ENCODE measurements at places on chromosomes 12 and 14.

DNA sequence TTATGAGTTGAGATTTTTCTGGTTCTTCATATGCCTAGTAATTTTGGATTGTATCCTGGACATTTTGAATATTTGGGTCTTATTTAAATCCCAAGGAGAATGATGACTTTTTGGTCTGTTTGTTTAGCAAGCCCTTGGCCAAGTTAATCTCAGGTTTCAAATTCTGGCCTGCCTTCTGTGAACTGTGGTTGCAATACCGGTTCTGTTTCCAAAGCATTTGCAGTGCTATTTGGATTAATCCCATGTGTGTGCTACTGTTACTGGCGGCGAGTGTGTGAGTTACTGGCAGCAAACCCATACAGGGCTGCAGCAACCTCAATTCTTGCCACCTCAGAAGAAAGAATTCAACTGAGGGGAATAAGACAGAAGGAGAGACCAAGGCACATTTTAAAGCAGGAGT lies 51.1 kb downstream of the TMEM260 start:
- no peak for DNase-seq

DNA sequence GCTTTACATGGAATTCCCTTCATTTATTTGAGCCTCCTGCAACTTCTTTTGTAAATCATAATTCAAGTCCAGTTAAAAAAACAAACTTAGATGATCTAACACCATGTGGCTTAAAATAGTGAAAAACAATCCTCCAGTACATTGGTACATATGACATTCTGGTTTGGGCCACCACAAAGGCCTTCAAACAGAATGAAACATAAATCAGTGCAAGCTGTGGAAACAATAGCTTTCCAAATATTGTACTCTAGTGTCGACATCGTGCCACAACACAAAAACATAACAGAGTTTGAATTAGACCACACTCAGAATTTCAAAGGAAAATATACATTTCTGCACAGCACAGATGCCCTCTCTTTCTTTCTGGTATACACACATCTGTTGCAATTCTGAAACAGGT lies 751.3 kb downstream of the SLC6A15 start:
- DNase-seq = no peak

DNA sequence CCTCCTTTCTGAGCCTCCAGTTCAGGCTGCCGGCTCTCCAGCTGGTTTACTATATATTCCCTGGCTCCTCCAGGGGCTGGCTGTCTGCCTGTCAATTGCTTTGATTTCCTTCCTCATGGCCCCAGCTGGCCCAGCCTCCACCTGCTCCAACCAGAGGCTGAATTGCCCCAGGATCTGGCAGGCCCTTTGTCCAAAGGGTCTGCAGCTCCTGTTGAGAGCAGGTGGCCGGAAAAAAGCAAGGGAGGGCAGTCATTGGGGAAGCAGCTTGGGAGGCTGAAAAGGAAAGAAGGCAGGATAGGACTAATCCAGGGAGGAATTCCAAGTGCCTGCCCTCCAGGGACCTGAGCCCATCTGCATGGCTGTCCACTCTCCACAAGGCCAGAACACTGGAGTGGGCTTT lies 25.3 kb downstream of the PAH start:
- no peak for DNase-seq

DNA sequence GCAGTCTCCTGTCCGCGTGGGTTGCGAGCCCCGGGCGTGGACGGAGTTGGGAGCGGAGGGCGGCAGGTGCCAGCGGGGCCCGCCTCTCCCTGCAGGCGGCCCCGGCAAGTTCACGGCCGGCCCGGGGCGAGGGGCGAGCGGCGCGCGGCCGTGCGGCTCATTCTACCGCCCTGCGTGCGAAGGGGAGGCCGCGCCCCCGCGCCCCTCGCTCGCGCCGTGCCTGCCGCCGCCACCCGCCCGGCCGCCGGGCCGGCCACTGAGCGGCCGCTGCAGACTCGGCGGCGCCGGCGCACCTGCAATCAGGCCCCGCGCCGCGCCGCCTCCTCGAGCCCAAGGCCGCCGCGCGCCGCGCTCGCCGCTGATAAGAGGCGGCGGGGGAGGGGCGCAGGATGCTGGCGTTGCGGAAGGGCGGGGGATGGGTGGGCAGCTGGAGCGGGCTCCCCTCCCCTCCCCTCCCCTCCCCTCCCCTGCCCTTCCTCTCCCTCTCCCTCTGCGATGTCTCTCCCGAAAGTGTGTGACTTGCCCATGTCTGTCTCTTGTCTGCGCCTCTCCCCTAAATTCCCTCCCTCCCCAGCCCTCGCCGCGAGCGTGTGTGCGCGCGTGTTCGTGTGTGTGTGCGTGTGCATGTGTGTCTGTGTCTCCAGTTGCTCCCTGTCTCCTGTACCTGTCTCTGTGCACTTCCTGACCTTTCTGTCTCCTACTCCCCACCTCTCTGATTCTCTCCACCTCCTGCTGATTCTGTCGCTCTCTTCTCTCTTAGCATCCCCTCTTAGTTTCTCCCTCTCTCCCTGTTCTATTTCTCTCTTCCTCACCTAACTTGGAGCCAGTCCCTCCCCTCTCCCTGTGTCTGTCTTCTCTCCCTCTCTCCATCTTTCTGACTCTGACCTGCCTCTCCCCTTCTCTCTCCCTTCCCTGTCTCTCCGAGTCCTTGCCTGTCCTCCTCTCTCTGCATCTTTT lies 768.1 kb upstream of the TBX3 start:
- no peak for DNase-seq

- DNase-seq = no peak
Observed at GRCh38 chr14:24990050-24990449, 59.9 kb downstream of the STXBP6 start.

- DNase-seq = no peak
Observed at GRCh38 chr12:117580718-117581062, 219.3 kb upstream of the NOS1 start.

- no peak for DNase-seq
Observed at GRCh38 chr14:102497998-102498677, 11.4 kb downstream of the ANKRD9 start.

DNA sequence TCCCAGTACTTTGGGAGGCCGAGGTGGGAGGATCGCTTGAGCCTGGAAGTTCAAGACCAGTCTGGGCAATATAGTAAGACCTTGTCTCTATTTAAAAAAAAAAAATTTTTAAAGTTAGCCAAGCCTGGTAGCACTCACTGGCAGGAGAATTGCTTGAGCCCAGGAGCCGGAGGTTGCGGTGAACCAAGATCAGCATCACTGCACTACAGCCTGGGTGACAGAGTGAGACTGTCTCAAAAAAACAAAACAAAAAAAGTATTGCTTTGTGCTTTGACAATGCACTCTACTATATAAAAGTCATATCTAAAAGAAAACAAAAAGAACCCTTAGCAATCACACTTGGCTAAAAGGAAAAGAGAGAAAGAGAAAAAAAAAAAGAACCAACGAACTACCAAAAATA lies 26.8 kb downstream of the GNPTAB start:
- DNase-seq = no peak

- DNase-seq = no peak
Observed at GRCh38 chr14:22885975-22886374, 3.0 kb downstream of the REM2 start.

DNA sequence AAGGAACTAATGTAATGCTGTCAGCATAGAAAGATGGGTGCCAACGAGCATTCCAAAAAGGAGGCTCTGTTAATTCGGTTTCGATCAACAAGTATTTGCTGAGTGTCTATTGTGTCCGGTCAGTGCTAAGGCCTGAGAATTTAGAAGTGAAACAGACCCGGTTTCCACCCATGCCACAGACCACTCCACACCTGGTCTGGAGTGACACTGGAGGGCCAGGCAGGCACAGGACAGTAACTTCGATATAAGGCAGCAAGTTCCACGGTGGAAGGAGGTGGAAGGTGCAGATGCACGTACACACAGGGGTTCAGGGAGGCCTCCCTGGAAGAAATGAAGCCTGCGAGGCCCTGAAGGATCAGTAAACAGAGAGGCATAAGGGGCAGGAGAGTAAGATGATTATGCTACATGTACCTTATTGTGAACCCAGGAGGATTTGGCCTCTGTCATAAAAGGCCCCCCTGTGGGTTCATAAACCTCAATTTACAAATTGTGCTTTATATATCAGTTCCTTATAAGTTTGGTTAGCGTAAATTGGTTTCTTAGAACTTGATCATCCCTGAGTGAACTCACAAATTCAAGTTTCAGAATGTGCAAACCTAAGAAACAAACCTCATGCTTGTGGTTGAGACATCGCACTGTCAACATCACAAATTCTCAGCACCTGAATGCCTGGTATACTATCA lies 25.9 kb downstream of the SSH1 start:
- no peak for DNase-seq

DNA sequence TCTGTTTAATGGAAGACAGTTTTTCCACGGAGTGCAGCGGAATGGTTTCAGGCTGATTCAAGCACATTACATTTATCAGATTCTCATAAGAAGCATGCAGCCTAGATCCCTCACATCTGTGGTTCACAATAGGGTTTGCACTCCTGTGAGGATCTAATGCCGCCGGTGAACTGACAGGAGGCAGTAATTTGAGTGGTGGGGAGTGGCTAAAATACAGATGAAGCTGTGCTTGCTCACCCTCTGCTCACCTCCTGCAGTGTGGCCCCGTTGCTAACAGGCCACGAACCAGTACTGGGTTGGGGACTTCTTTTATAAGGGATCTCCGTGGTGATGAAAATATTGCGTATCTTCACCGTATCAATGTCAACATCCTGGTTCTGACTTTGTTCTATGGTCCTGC lies 107.8 kb downstream of the OTX2 start:
- DNase-seq = no peak

DNA sequence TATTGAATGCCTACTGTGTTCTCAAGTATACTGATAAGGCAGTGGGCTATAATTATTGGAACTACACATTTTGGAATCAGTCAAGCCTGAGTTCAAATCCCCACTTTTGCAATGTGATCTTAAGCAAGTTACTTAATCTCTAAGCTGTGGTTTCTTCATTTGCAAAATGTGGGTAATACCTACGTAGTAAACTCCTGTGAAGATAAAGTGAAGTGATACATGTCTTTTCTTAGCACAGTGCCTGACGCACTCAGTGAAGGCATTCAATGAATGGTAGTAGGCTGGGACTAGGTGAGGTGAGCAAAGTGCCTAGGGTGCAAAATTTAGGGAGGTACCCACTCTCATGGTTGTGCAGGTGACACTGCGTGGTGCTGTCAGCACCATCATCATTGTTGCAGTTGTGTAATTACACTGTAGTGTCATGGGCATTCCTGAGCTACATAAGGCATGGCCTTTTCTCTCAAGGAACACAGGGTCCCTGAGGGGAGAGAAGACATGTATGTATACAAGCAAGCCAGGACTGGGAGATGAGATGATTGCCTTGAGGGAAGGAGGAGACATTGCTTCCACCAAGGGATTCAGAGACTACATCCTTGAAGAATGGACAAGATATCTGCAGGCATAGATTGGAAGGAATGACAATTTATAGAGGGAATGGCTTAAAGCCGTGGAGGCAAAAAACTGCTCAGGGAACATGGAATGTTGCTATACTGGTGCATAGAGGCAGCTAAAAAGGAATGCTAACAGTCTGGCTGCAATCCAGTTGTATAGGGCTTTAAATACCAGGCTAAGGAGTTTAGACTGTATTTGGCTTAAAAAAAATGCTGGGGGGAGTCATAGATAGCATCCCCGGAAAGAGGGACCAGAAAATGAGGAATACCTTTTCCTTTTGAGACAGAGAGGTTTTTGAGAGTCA lies 129.2 kb upstream of the ARHGAP5 start:
- no peak for DNase-seq

GRCh38 chr14:54854181-54854580 lies 48.4 kb downstream of the GCH1 start:
- no peak for DNase-seq

- no peak for DNase-seq
Observed at GRCh38 chr12:13628067-13628466, 353.3 kb downstream of the GRIN2B start.

GRCh38 chr14:65959563-65960024 lies 526.6 kb upstream of the CCDC196 start:
- no peak for DNase-seq

DNA sequence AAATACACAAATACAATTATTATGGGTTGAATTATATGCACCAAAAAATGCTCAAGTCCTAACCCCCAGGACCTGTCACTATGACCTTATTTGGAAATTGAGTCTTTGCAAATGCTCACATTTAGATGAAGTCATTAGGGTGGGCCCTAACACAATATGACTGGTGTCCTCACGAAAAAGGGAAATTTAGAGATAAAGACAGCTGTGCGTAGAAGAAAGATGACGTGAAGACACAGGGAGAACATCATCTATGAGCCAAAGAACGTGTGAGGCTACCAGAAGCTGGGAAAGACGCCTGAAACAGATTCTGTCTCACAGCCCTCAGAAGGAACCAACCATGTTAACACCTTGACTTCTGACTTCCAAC lies 259.2 kb downstream of the EMP1 start:
- no peak for DNase-seq

- no peak for DNase-seq
Observed at GRCh38 chr12:122006186-122006926, 15.3 kb upstream of the BCL7A start.

DNA sequence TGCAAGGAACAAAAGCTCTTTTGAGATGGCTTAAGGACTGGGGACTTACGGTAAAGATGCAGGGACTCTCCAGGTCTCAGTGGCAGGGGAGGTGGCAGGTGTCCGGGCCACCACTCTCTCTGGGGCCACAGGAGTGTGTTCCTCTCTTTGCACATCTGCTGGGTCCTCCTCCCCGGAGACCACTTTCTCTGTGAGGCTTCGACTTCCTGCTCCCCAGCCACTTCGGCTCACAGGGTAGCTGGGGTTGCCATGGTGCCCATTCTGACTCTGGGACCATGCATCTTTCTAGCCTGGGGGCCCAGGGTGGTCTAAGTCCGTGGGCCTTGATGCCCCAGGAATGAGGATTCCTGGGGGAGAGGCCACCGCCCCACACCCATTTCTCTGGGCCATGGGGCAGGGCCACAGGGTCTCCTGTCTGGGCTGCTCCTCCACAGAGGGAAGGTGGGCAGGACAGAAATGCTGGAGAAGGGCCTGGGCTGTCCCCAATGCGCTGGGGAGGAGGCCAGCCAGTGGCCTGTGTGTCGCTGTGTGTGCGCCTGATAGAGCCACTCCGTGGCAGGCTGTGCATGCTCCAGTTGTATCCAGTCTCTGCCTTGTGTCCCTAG lies 38.5 kb downstream of the CCDC92 start:
- DNase-seq = no peak

DNA sequence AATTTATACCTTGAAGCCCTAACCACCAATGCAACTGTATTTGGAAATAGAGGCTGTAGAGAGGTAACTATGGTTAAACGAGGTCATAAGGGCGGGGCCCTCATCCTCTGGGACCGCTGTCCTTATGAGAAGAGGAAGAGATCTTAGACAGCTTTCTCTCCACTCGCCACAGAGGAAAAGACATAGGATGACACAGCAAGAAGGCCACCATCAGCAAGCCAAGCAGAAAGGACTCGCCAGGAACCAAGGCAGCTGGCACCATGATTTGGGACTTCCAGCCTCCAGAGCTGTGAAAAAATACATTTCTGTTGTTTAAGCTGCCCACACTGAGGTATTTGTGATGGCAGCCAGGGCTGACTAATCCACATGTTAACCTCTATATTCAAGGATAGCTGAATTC lies 30.4 kb upstream of the BCAT1 start:
- DNase-seq = no peak

GRCh38 chr12:112950701-112951100 lies 12.4 kb downstream of the OAS3 start:
- DNase-seq = no peak

- DNase-seq = no peak
Observed at GRCh38 chr12:60201891-60202290, 606.1 kb downstream of the SLC16A7 start.

Data from T-helper 9 cell (primary cell).